H7 (cell line): ENCODE measurements at places on chromosomes 7 and 10.
A peak's percentile ranks its signal among the peaks of the same experiment; 100 is the strongest.

- DNase-seq: no peak
Observed at GRCh38 chr10:57919864-57920263, 347.8 kb downstream of the IPMK start.

DNA sequence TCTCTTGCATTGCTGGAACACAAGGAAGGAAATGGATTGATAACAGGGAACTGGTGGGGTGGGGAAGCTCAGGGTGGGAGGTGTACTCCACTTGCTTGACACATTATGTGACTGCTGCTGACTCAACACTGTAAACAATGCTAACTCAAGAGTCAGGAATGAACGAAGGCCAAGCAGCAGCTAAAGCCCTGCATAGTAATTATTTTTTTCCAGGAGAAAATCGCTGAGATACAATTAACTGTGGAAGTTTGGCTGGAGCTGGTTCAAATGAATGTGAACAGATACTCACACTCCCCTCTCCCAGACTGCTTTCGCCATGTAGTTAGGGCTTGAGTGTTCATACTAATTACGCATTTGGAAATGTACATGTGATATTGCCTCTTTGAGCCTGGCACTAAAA is 170.9 kb upstream of the AOAH start:
- no peak for DNase-seq

DNA sequence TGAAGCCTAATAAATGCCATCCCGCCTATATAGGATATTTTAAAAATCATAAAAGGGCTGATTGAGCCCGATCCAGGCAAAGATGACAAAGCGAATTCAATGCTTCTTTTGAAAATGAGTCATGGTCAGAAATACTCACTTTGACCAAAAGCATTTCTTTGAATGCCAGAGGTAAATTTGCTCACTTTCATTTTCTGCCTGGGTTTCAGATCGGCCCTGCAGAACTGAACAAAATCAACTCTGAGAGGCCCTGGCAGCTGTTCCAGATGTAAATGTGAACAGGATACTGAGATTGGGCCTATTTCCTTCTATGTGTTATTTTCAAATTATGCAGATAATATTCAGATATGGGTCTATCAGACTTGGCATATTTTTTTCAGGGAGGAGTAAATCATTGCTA is 114.8 kb upstream of the ARID5B start:
- DNase-seq: no peak

GRCh38 chr7:31125171-31125570 is 73.1 kb downstream of the ADCYAP1R1 start:
- no peak for DNase-seq

GRCh38 chr7:7522421-7522820 is 13.3 kb downstream of the COL28A1 start:
- DNase-seq: no peak

DNA sequence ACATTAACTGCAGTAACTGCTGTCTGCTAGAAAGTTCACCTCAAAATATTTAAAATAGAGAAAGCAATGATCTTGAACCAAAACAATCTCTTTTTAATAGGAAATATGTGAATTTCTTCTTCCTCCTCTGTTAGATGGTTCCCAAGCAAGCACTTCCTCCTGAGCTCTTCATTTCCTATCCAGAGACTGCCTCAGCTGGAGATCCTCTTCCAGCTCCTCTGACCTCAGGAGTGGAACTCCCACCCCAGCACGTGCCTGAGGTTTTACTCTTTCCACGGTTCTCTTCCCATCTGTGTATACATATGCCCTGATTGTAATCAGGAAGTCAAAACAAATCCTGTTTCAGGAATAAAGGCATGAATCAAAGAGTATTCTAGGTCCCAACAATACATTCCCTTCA is 5.6 kb downstream of the DENND11 start:
- DNase-seq: no peak

GRCh38 chr7:69790977-69791724 is 192.9 kb downstream of the AUTS2 start:
- no peak for DNase-seq

DNA sequence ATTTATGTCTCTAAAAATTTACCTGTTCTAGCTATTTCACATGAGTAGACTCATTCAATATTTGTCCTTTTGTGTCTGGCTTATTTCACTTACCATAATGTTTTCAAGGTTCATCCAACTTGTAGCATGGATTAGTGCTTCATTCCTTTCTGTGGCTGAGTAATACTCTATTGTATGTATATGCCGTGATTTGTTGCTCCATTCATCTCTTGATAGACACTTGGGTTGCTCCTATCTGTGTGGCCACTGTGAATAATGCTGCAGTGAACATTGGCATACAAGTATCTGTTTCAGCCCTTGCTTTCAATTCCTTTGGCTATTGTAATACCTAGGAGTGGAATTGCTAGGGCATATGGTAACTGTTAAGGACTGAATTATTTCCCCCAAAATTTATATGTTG is 86.9 kb downstream of the VWC2 start:
- no peak for DNase-seq

DNA sequence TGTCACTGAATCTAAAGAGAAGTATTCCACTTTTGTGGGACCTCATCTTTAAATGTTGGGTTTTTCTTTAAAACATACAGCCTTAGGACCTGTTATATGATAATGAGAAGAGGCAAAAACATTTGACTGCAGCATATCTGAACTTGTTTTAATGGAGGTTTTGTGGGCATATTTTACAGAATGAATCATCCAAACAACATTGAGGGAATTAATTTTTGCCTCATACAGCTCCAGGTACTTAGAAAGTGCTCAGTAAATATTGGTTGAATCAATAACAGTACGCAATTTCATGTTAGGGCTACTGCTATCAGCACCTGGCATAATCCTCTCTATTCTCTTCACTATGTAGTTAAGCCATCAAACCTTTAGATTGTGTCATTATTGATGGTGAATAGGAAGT is 115.9 kb downstream of the MALRD1 start:
- no peak for DNase-seq

GRCh38 chr7:98227939-98228338 is 16.7 kb downstream of the BHLHA15 start:
- no peak for DNase-seq

DNA sequence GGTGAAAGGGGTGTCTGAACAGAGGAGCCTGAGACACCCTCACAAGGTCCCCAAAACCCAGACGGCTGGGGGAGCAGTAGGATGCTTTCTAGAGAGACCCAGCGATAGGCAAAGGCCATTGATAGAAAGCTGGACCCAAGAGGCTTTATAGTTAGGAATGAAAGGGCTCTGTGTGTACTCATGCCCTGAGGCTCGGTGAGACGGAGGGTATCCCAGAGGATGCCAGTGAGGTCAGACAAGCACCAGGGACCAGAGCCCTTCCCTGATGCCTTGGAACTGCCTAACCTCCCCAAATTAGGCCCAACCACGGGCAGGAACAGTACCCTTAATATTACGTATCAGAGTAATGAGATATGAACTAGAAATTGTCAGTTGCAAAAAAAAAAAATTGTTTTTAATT is 48.6 kb upstream of the RTKN2 start:
- DNase-seq: no peak

GRCh38 chr10:101030496-101031127 is 317 bp downstream of the PDZD7 start:
- DNase-seq: peak; percentile 80

GRCh38 chr7:17342756-17343155 is 44.3 kb downstream of the AHR start:
- no peak for DNase-seq

DNA sequence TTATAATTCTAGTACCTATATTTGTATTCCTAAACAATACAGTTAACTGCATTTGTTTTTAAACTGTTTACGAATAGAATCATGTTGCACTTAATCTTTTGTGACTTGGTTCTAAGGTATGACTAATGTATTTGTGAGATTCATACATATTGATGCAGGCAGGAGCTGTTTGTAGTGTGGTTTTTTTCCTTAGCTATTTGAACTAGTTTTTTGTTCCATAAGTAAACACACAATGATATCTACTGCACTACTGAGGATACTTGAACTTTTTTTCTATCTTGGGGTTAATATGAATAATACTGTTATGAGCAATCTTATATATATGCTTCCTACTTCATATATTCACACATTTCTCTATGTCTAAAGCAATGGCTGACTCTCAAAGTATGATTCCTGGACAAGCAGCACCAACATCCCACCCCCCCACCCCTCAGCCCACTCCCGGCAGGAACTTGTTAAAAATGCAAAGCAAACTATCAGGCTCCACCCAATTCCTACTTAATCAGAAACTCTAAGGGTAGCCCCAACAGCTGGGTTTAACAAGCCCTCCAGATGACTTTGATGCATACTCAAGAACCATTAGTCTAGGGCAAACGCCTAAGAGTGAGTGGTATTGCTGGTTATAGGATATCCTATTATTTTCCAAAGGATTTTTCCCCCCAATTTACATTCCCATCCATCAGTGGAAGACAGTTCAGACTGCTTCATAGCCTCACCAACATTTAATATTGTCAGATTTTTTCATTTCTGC is 25.8 kb downstream of the BRAF start:
- no peak for DNase-seq

GRCh38 chr10:59655309-59655708 is 54.3 kb downstream of the SLC16A9 start:
- no peak for DNase-seq

DNA sequence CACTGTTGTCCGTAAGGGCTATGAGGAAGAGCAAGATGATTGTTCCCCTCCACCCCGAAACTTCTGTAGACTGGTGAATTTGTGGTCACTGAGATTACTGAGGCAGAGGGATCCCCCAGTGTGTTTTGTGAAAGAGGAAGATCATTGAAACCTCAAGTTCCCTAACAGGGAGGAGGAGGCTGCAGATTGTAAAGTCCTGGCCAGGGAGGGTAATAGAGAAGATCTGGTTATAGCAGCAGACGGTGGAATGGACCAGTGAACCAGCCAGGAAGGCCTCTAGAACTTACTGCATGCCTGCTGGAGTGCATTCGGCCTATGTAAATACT is 31.1 kb downstream of the LMTK2 start:
- no peak for DNase-seq
